CD4-positive, alpha-beta memory T cell (primary cell): ENCODE measurements at places on chromosomes 7 and 10.

- no peak overlapping the region for H3K27ac ChIP-seq
- DNase-seq = no peak
- H3K36me3 ChIP-seq = no peaks in the 10 kb centered on the region
- H3K4me3 ChIP-seq = no peak overlapping the region
- no peaks in the 10 kb centered on the region for H3K27me3 ChIP-seq
These were observed 165.2 kb upstream of the PODXL start for GRCh38 chr7:131721660-131722059.

GRCh38 chr7:29408841-29409243 lies 154.8 kb upstream of the PRR15 start:
- no peak overlapping the region for H3K4me3 ChIP-seq
- H3K36me3 ChIP-seq = no peaks in the 10 kb centered on the region
- no peak overlapping the region for H3K27ac ChIP-seq

DNA sequence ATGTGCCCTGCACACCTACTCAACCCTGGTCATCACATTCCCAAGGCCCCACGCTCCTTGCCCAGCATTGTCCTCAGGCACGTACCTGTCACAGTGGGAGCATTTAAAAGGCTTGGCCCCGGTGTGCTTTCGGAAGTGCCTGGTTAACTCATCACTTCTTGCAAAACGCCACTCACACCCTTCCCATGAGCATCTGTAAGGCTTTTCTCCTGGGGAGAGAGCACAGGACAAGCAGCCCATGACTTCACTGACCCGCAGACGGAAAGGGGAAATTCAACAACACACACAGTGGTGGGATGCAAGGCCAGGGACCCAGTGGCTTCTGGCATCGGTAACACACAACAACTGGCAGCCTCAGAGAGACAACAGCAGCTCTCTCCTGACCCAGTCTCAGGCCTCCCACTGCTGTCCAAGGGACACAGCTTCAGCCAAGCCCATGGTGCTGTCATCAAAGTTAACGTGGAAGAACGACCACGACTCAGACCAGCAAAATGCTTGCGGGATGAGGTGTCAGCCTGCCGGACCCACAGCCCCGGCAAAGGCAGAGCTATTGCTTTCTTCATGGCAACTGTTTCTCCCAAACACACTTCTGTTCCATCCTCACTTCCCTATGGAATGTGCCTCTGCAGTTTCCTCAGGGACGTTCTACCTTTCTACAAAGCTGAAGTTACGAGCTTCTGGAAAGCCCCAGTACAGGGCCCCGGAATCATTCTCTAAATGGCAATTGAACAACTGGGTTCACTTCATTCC lies 4.8 kb downstream of the KLF6 start:
- H3K4me1 ChIP-seq = peaks cover 62% of the 10 kb centered on the region
- H3K27ac ChIP-seq = peak overlapping the region; percentile 97

DNA sequence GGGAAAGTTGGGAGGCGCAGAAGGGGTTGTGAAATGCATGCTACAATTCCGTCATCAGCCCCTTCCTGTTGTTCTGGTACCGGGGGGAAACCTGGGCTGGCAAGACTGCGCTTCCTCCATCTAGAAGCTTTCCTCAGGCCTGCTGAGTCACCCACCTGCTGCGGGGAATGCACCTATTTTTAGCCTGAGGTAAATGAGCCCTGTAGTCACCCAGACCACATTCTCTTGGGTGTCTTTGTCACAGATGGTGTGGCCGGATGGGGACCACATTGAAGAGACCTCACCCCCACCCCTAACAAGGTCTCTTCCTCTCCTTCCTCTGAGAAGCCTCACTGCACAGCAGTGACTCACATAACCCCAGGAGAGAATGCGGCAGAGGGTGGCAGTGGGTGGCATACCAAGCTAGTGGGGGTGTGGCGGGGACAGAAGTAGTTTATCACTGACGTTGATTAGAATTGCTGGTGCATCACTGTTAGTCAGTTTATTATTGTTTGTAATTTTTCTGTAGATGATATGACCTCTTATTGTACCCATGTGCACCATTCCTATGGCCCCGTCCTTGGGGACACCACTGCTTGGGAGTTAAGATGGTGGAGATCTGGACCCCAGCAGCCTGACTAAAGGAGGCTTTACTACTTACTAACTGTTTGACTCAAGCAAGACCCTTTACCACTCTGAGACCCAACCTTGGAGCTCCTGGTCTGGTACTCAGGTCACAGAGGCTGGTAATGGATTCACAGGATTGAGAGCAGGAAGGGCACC lies 83.0 kb upstream of the DUSP5 start:
- DNase-seq = peak; percentile 95
- H3K4me3 ChIP-seq = peak overlapping the region; percentile 5
- no peaks in the 10 kb centered on the region for H3K27me3 ChIP-seq

DNA sequence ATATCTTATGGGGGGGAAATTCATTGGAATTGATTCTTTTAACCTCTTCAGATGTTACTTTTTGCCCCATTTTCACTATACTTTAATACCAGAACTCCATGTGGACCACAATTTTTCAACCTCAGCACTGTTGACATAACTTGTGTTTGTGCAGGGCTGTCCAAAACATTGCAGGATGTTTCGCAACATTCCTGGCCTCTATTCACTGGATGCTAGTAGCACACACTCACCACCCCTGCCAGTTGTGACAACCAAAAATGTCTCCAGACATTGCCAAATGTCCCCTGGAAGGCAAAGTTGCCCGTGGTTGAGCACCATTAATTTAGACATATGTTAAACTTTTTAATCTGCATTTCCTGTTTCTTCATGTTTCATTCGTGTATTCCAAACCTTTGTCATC lies 234.7 kb downstream of the GFRA1 start:
- H3K4me3 ChIP-seq = no peak overlapping the region
- no peaks in the 10 kb centered on the region for H3K4me1 ChIP-seq
- DNase-seq = no peak
- no peak overlapping the region for H3K27ac ChIP-seq
